Activated CD4-positive, CD25-positive, alpha-beta regulatory T cell treated with anti-CD3 and anti-CD28 coated beads, Interleukin-2, amount 50 U/mL, for 24 hours (primary cell): ENCODE measurements at places on chromosomes 4 and X.

DNA sequence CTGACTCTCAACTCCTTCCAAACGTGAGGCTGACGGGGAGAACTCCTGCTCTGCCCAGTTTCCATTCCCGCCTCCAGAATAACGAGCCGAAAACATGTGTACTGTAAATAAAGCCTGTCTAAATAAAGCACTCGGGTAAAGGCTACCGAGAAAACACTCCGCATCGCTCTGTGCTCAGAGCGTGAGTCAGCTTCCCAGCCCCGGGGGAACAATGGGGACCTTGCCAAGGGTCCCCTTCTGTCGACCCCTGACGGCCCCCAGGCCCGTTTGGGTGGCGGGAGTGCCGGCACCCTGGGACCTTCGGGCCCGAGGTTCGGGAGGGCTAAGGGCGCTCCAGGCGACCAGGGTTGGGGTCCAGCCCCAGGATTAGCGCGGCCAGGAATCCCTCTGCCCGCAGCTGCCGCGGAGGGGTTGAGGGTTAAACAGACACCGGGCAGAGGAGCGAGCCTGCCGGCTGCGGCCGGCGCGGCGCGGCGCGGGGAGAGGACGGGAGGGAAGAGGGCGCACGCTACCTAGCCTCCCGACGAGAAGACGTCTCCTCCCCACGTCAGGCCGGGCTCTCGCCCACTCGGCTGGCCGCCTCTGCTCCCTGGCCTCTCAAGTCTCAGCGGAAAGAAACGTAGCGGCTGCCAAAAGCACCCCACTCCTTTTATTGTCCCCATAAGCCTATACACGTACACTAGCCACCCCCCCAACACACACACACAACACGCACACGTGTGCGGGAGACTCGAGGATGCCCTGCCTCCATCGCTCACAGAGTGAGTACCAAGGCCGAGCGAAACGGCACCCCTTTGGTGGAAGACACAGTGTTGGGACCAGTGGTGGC, 85.5 kb downstream of the BCOR start:
- peak; percentile 30 for ATAC-seq

DNA sequence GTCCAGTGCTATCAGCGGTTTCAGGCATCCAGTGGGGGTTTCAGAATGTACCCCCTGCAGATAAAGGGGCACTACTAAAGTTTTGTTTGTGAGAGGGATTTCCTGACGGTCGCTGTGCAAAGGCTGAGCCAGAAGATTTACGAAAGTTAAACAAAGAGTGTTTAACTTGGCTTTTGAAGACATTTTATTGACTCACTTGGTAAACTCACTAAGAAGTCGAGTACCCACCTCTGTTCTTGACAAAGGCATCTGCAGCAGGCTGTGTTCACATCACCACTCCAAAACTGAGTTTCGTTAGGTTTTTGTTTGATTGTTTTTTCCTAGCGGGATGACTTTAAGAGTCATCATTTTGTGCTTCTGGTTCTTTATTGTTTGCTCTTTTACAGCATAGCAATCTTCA, 143.9 kb upstream of the TBL1X start:
- ATAC-seq = no peak

DNA sequence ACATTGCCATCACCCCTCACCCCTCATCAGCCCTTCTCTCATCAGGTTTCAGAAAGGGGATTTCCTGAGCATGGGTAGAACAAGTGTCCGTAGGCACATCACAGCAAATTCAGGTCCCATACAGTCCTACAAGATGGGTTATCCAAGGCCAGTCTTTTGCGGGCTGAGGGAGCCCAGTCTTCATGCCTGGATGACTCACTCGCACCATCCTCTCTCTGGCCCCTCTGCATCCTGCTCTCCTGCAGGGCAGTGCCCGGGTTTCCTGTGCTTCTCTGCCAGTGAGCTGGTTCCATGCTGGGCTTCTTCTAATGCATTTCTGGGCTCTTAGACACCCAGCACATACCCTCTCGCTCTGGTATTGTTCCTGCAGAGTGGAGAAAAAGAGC, 7.3 kb upstream of the INTS6L start:
- no peak for ATAC-seq

DNA sequence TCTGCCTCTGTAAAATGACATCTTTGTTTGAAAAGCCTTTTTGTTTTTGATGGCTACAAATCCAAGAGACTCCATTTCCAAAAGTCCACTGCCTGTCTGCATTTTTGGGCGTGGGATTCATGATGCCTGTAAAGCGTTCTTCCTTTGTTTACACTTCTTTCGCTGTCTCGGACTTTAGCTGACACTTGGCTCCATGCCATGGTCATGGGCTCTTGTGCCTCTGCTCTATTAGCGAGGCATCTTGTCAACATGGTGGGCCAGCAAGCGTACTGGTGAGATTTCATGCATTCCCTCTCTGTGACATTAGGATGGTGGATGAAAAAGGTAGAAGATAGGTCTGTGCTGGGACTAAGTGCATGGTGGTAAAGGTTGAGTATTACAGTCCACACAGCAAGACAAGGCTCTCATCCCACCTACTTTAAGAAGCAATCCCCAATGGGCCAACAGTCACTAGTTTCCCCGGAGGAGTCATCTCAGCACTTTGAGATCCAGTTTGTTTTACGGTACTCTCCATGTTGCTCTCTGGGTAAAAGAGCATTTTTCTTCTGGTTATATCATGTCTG, 298.2 kb upstream of the KLF3 start:
- ATAC-seq = no peak

DNA sequence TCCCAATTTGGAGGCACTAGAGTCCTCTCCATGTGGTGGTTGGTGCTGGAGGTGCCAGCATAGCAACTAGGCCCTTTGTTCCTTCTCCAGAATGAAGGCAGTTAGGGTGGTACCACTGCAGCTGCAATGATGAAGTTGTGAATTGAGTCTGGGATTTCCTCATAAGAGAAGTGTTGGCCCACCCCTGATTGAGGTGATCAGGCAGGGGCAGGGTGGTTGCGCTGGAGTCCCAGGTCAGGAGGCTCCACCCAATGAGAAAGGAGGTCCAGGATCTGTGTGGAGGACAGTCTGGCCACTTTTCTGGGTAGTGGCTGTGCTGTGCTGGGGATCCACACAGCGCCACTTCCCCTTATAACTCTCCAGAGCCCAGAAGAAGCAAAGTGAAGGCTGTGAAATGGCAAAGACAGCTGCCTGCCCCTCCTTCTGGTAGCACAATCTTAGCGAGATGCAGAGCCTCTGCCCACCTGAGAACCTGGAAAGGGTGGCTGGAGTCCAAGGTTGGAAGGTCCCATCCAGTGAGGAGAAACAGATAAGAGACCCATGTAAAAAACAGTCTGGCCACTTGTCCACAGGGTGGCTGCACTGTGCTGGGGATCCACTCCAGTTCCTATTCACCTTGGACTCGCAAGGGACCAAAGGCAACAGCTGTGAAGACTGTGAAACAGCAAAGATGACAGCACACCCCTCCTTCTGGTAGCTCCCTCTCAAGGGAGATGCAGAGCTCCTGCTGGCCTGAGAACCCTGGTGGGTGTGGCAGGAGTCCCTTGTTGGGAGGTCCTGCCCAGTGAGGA, 124.6 kb downstream of the RRAGB start:
- ATAC-seq = no peak

DNA sequence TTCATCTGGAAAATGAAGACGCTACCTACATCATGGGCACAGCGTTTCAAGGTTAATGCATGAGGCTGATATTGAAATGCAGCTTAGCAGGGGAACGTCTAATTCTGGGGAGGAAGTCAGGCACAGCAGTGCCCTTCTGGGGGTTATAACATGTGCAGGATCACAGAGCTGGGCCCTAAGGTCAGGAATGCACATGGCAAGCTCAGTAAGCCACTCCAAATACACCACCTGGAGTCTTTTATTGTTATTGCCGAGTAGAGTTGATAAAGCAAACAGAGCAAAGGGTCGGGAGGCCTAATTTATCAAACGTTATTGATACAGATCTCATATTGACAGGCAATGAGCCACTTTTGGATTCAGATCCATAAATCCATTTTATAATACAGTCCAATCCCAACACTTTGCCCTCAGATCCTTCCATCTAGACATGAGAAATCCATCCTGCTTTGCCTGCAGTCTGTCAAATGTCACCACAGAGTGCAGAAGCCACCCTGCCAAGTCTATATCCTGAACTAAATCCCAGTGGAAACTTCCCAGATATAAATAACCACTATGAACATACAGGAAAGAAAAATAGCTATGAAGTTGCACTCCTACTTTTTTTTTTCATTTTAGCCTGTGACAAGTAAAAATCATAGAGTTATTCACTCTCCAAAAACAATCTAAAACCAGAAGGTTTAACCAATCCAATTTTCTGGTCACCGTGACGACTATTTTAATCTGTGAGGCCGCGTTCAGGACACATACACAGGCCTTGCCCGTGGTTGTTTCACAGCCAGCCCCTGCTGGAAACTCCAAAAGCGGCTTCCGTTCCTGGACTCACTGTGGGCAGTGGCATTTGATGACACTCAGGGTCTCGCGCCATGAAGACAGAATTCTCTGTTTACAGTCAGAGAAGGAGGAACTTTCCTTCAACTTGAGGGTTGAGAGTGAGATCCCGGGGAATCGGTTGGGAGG, 335.4 kb downstream of the DHX15 start:
- ATAC-seq = no peak

GRCh38 chr4:113858924-113859323, 97.4 kb upstream of the CAMK2D start:
- no peak for ATAC-seq

GRCh38 chrX:153768311-153769157, 4.5 kb downstream of the PLXNB3 start:
- no peak for ATAC-seq

DNA sequence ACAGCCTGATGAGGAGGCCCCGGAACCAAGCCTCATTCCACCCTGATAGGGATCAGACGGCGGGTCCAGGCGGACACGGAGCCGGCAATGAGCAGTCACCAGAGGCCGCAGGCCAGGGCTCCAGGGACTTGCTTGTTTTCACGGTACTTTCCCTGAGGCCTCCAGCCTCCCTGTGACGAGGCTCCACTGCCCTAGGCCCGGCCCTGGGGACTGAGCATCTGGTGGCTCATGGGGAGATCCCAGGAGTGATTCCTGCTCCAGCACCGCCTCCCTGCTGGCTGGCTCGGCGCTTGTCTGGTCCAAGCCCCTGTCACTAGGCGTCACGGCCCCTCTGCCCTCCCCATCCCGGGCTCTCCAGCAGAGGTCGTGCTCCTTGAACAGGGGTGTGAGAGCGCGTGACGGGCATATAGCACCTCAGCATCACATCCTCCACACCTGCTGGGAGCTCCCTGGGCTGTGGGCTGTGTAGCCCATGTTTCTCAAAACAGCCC, 14.1 kb downstream of the HTRA3 start:
- ATAC-seq = no peak

DNA sequence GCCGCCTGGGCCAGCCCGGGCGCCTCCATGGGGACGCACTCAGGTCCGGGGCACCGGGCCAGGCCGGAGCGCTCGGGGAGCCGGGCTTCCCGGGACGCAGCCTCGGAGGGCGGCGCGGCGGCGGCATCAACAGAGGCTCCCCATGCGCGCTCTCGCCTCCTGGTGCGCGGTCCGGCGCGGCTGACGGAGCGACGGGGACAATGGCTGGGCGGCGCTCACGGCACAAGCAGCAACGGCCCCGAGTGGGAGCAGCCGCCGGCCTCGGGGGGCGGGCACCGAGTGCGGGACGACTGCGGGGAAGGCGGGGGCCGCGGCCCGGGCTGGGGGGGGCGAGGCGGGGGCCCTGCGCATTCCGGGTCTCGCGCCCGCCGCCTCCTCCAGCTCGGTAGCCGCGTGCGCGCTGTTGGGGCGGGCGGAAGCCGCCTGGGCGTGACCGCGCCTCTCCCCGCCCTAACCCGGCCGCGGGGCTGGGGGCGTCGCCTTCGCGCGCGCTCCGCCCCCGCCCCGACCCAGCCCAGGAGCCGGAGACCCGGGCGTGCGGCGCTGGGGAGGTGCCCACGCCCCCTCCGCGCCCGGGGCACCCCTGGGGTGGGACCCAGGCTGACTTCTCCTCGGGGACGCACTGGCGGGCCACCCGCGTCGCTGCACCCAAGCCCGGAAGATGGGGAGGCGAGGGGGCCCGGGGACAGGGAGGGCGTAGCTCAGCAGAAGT, at the start of gene PRKX:
TSS of gene PRKX (minus strand) at position 425 of the 712 bp plus-strand sequence. CDS start at position 29, 396 bp downstream.
- peak; percentile 88 for ATAC-seq

DNA sequence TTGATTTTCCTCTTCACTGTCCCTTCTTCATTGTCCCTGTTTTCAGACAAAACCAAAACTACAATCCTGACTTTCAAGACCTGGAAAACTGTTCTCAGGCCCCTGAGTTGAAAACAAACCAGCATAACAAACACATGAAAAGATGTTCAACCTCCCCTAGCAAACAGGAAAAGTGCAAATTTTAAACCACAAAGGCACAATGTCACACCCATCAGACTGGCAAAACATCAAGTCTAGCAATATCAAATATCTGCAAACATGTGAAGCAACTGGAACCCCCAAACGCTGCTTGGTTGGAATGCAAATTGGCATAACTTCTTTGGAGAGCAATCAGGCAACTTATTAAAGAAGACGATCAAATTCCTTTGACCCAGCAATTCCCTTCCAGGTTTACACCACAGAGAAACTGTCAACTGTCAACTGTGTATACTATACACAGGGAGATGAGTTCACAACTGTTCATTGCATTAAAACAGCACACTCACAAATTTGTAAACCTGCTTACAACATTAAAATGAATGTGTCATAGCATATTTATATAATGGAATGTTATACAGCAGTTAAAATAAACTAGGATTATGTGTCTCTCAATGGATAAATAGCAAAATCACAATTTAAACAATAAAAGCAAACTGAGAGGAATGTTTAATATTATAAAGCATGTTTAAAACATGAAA, 7.0 kb downstream of the USP46 start:
- ATAC-seq = no peak

DNA sequence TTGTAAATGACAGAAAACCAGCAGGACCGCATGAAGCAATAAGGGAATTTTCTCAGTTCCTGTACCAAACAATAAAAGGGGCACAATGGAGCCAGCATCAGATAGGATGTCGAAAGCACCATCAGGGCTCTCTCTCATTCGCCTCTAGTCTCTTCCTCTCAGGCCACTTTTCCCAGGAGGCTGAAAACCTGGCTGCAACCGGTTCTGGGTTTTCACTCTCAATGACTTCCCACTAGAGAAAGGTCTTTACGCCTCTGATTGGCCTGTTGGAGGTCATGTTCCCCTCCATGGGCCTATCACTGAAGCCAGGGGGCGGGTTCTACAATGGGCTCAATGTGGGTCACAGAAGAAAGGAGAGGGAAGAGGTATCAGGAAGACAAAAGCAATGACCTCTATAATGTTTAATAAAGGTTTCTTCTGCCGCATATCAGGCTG, 29.3 kb downstream of the ZNF827 start:
- no peak for ATAC-seq

- no peak for ATAC-seq
These were observed 111.4 kb downstream of the MAD2L1 start for GRCh38 chr4:119955256-119955655.

- peak; percentile 61 for ATAC-seq
These were observed 813 bp downstream of the DIAPH2 start for GRCh38 chrX:96685210-96686099.

GRCh38 chr4:30172416-30172815, 547.8 kb upstream of the PCDH7 start:
- no peak for ATAC-seq

GRCh38 chrX:150954951-150955350, 28.2 kb upstream of the HMGB3 start:
- ATAC-seq = no peak

- no peak for ATAC-seq
These were observed 201.0 kb upstream of the NEIL3 start for GRCh38 chr4:177108708-177109107.
